Breast epithelium (tissue), 4 donors: ENCODE measurements at places on chromosomes 1 and 21. TPM values are rescaled to one million over a fixed set of nuclear protein-coding genes. Genes with fewer than 3 reads are reported as not detected.
A peak's percentile ranks its signal among the peaks of the same experiment; 100 is the strongest.

Gene PGLYRP4
- total RNA-seq, result not detected

Gene POU3F1
- total RNA-seq, result not detected

GRCh38 chr1:200659269-200659668 lies 10.4 kb downstream of the DDX59 start:
- peak; percentile 71 for DNase-seq

- DNase-seq, result no peak
Measured at GRCh38 chr1:23664837-23665795, 26.5 kb upstream of the RPL11 start.
